Vagina (tissue), 2 donors: ENCODE measurements at places on chromosomes 4 and X.

DNA sequence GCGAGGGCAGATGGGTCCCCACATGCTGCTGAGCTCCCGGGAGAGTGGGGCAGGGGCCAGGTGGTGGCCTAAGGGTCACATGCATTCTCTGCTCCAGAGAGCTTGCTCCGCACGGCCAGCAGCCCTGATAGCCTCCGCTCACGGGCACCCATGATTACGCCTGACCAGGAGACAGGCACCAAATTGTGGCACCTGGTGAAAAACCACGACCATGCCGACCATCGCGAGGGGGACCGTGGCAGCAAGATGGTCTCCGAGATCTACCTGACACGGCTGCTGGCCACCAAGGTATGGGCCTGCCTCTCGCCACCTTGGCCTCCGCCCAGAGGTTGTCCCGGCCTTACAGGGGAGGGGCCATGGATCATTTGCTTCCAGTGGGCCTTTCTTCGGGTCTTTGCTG lies 9.2 kb downstream of the LAGE3 start:
- DNase-seq: no peak

- no peak for DNase-seq
These were observed 68.7 kb downstream of the AASDH start for GRCh38 chr4:56318555-56318954.

DNA sequence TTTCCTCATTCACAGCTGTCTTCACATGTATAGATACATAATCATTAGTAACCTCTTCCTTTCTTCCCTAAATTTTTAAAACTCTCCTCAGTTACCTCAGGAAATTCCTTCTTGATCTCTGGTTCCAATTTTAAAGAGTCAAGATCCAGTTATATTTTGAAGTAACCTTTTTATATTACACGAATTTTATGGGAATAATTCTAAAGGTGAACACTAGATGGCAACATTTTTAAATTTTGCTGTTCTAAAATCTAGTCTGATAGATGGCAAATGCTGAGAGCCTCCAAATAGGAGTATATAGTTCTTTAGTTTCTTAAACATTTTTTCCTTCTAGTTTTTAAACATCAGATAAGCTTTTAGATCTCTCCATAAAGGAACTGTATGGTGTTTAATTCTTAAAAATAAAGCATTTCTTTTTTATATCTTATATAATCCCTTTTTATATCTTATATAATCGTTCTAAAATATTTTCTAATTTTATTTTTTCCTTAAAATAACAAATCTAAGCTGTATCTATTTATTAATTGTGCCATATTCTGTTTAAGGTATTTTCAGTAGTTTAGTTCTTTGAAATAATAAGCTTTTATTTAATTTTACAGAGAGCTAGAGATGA lies 37.9 kb upstream of the PAPSS1 start:
- no peak for DNase-seq

DNA sequence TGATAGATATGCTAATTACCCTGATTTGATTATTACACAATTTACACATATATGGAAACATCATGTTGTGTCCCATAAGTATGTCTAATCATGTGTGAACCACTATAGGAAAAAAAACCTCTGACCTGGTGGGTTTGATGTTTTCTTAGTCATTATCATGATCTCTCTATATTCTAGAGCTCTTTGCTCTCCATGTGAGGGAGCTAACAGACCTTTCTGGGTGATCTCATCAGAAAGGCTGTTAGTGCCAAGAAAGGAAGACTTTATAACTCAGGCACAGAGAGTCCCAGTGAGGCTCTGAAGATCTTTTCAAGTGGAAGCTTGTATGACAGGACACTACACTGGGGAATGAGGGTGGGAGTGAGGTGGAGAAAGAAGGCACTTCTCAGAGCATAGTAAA lies 527.7 kb upstream of the MAGEB2 start:
- DNase-seq: no peak

DNA sequence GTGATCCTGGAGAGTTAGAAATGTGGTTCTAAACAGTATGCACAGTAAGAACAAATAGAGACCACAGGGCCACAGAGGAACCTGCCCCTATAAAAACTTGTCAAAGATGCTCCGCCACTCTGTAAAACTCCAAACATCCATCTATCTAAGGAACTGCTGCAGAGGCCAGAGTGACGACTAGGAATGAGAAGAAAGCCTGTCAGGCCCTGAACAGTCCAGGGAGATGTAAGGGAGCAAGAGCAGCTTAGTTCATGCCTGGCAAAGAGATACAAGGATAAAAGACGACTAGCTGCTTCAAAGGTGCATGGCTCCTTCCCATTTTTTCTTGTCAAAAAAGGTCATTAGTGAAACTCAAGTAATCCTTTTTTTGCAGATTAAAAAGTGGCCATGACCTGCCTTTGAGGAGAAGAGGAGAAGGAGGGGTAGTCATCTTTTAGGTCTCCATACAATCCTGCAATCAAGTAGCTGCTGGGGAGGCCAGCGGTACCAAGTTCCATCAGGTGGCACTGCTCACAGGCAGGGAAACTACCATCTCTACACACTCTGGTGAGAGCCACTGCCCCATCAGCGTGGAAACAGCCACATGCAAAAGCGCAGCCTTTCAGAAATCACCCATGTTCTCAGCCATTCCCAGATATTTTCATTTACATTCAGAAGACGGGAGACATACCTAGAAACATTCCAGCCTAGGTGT lies 162.1 kb downstream of the TSPAN5 start:
- DNase-seq: no peak

DNA sequence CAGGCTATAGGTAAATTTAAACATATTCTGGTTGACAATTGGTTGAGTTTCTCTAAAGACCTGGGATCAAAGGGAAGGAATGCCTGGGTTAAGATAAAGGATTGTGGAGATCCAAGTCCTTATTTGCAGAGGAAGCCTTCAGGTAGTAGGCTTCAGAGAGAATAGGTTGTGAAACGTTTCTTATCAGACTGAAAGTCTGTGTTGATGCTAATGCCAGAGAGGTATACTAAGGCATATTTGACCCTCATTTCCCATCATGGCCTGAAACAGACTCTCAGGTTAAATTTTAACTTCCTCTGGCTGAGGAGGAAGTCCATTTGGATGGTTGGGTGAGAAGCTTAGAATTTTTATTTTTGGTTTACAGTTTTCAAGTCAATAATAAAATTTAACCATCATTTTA lies 48.1 kb downstream of the UGT2A2 start:
- DNase-seq: no peak

GRCh38 chr4:16031546-16032395 lies 52.1 kb downstream of the PROM1 start:
- DNase-seq: no peak

GRCh38 chr4:94307231-94307871 lies 35.3 kb downstream of the HPGDS start:
- no peak for DNase-seq

- DNase-seq: no peak
These were observed 27.2 kb downstream of the FAM199X start for GRCh38 chrX:104193485-104193884.

- no peak for DNase-seq
These were observed 161.7 kb downstream of the DCHS2 start for GRCh38 chr4:154329939-154330338.

DNA sequence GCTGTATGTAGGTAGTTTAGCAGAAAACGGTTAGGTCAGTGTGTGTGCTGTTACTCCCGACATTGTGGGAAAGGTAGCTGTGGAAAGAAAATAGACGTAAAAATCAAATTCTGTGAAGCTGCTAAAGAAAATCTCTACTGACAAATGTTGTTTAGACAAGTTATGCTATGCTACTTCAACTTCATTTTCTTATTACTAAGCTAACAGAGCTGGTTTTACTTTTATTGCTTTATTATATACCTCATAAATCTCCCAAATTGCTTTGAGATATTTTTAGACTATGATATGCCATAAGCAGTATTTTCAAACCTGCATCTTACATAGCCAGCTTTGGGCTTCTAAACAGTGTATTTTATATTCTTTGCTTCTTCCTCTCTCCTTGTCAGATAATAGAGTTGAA lies 108.2 kb upstream of the PACRGL start:
- DNase-seq: no peak

- DNase-seq: no peak
These were observed 110.4 kb upstream of the ATXN3L start for GRCh38 chrX:13430136-13430827.

- no peak for DNase-seq
These were observed 286.6 kb downstream of the PPP1R2C start for GRCh38 chrX:42491137-42491907.

DNA sequence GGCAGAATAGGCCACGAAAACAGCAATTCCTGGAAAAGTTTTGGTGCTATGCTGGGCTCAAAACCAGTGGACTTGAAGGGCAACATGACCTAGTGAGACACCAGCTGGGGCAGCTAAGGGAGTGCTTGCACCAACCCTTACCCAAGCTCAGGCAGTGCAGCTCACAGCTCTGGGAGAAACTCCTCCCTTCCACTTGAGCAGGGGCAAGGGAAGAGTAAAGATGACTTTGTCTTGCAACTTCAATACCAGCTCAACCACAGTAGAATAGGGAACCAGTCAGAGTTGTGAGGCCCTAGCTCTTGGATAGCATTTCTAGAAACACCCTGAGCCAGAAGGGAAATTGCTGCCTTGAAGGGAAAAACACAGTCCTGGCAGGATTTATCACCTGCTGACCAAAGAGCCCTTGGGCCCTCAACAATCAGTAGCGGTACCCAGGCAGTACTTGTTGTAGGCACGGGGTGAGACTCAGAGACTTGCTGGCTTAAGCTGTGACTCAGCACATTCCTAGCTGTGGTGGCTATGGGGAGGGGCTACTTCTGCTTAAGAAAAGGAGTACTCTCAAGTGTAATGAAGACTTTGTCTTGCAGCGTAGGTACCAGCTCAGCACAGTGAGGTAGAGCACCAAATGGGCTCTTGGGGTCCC lies 19.7 kb upstream of the ABCG2 start:
- no peak for DNase-seq

DNA sequence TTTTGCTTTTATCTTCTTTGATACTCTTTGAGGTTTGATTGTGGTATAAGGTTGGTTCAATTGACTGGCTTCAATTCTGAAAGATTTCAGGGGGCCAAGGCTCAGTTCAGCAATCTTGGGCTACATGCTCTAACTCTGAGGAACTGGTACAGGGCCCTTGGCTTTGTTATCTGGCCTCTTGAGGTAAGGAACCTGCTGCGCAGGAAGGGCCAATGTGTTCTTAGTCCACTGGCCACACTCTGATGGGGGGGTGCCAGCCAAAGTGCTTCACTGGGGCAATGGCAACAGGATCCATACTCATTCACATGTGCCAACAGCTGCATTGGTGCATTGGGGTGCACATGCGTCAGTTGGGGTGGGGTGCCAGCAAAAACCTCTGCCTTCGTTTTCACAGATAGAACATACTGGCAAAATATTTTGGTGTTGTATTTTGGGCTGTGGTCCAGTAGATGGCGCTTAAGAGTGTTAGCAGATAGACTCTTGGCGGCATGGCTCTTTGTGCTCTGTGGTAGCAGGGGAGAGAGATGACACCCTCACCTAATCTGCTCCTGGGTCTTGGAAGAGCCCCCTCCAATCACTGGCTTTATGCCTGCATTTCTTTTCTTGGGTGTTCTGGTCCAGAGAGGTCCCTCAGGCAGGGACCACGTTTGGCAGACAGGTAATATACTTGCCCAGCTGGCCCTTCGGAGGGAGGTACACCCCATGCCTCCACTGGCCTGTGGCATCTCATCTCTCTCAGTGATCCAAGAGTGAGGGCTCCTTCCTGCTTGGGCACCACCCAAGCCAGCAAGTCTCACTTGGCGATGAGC lies 42.9 kb downstream of the NDST3 start:
- DNase-seq: no peak

GRCh38 chrX:21993265-21993664 lies 38.9 kb upstream of the PHEX start:
- DNase-seq: no peak

DNA sequence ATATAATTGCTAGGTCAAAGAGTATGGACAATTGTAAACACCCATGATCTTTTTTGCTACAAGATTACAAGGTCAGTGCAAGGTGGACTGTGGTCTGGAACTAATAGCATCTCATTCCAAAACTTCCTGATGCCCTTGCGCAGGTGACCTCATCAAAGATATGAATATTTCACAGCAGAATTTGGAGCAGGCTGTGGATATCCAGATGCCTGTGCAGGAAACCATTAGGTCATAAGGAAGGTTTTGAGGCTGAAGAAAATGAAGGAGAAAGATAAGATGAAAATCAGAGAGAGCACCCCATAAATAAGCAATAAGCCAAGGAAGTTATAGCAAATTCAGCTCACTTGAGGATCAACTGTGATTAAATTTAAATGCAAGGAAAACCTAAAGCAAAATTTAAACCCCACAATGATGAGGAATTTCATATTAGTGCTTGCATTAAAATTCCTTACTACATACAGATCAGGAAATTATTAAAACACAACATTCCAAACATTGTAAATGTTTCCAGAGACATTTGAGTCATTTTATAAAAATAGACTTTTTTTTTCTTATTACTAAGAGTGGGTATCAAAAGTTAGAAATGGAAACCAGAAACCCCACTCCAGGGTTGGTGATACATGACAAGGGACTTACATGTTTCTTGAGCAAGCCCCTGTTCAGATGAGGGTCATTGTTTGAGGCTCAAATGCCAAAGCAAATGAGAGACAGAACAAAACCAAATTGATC lies 100.7 kb upstream of the FAM9C start:
- no peak for DNase-seq

- DNase-seq: no peak
These were observed 3.0 kb downstream of the LINC00632 start for GRCh38 chrX:140712413-140713173.

GRCh38 chr4:40991908-40992307 lies 222.4 kb downstream of the APBB2 start:
- no peak for DNase-seq

DNA sequence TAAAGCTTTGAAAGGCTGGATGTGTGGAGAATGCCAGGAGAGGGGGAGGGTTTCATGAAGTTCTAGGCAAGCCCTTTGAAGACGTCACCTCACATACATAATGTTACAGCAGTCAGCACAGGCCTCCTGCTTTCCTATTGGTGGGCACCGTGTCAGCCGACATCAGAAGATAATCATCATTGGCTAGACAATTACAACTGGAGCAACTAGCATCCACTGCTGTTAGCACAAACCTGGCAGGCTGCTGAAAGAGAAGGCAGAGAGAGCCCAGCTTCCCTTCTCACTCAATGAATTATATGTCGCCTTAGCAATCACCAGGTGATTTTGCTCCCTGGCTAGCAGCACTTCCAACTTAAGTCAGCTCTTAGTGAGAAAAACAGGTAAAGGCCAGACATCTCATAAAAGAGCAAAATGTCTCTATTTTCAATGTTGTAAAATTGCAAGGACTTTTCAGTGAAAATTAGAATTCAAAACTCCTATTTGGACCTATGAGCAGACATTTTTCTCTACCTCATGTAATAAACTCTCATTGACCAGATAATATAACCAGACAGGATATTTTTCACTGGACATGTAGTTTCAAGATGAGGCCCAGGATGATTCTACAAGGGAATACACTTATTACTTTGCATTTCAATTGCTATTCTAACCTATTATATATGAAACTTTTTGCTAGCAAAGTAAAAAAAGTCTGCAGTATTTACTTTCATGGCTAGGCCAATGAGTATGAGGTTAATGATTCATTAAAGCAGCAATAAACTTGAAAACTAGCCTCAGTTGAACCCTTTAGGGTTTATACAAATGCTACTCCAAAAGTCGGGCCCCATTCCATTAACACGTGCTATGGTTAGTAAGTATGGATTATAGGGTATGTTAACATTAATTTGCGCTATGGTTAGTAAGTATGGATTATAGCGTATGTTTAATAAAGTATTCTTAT lies 4.3 kb downstream of the ELOVL6 start:
- no peak for DNase-seq
